ENCODE measurements at places on chromosomes 3 and 15.

DNA sequence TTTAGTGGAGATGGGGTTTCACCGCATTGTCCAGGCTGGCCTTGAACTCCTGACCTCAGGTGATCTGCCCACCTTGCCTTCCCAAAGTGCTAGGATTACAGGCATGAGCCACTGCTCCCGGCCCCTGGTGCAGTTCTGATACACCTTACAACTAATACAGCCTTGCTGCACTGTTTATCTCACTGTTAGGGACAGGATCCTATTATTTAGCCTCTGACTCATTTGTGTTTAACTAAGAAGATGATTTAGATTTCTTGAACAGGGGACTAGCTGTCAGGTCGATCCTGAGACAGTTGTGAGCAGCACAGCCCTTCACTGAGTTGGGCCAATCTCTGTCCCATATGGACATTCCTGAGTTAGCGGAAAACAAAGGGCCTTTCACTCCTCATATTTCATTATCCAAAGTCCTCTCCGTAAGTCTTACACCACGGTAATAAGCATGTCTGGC lies 19.2 kb downstream of the GYG1 start:
- DNase-seq, result no peak

- DNase-seq, result no peak
Measured at GRCh38 chr3:81816473-81817250, 55.2 kb upstream of the GBE1 start.

- no peak for DNase-seq
Measured at GRCh38 chr3:167884481-167884880, 149.0 kb downstream of the SERPINI1 start.

- no peak for DNase-seq
Measured at GRCh38 chr15:96735632-96736240, 405.2 kb downstream of the NR2F2 start.

DNA sequence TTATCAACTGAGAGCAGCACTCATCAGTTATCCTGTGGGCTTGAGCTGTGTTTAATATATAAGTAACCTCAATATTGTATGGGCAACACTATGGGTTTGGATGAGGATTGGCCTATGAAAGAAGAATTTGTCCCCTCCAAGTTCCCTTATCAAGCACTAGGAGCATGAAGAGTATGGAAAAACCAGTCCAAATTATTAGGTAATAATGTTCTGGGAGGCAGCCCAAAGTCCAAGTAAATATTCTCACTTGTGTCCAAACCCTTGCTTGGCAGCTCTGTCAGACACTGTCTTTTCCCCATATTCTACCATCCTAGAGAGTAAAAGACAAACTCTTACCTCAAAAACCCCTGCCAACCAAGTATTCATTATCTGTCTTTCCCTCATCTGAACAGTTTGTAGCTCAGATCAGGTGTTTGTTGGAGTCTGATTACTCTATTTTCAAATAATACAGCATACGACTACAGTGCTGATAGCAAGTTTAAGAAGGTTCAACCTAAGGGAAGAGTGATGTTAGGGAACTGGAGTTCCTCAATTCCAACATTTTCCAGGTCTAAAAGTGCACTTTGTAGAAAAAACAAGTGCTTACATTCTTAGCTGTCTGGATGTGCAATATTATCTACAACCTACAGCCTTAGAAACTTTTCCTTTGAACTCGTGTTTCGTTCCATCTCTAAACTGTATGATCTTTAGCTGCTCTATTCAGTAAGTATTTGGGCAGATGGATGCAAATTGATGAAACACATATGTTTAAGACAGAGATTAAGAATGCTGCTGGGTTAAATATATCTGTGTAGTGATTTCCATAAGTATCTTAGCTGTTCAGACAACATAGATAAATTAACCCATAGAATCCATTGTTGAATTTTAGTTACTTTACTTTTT lies 89.7 kb upstream of the PHLDB2 start:
- DNase-seq, result no peak

- DNase-seq, result no peak
Measured at GRCh38 chr15:22978691-22979237, 1.4 kb downstream of the CYFIP1 start.

GRCh38 chr3:35708394-35709271 lies 69.3 kb downstream of the ARPP21 start:
- no peak for DNase-seq

DNA sequence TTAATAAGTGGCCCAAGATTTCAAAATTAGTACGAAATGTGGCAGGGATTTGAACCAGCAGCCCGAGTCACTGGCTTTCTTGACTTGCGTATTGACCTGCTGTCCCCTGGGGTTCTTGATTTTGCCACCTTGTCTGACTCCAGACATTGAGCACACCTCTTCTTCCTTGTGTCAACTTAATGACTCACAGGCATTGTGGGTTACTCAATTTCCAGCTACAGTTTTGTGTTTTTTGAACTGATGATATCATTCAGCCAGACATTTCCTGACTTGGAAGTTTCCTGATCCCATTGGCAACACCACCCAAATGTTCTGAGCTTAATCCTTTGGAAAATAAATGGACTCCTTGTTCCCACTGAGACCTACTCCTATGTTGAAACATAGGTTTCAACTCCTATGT lies 64.2 kb downstream of the MOBP start:
- no peak for DNase-seq

DNA sequence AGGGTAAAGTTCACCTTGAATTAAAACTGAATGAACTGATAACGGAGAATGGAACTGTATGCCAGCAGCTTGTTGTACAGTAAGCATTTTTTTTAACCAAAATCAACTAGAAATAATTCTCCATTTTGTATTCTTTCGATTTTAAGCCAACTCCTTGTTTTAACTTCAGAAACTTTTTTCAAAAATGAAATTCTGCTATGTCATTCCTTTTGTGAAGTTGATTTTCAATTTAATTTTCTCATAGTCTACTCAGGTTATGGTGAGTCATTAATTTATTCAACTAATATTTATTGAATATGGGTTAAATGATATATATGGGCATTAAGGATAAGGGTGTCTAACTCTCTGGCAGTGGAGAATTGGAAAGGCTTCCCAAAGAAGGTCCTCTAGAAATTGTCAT lies 53.7 kb downstream of the RASA2 start:
- DNase-seq, result no peak

DNA sequence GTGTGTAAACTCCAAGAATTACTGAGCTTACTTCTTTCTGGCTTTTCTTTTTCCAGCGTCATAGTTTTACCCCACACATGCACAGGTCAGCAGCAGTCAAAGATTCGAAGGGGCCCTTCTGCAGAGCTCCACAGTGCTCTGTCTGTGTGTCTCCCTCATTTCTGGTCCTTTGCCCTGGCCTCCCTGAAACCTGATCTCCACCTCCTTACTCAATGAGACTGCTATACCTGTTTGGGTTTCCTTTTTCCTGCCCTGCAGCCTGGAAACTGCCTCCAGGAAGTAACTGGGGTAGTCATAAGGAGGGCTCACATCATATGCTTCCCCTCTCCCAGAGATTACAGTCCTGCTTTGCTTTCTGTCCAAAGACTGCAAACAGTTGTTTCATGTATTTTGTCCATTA lies 82.8 kb upstream of the TNIK start:
- DNase-seq, result no peak

DNA sequence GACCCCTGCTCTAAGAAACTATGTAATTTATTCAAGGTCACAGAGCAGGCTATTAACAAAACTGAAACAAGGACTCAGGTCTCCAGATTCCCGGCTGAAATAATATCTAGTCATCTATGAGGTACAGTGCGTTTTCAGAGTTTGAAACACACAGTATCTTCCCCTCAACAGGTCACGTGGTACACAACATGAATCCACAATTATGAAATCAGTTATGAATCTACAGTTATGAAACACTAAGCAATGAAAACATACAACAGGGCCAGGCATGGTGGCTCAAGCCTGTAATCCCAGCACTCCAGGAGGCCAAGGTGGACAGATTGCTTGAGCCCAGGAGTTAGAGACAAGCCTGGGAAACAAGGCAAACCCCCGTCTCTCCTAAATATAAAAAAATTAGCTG lies 72.7 kb downstream of the FSIP1 start:
- no peak for DNase-seq

DNA sequence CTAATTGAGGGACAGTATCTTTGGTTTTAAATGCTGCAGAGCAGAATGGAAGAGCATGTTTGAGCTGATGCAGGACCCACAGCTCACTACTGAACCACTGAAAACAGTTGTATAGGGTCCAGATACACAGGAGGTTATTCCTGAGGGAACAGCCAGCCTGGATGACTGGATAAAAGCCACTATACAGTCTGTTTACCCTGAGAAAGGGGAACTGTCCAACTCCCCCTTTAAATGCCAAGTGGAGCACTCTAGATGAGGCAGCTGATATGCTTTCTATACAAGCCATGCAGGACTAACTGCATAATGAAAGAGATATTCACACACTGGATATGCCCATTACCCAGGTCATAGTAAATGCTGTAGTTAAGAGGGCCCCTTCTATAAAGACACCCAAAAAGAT lies 138.6 kb downstream of the IMPG2 start:
- no peak for DNase-seq

- no peak for DNase-seq
Measured at GRCh38 chr15:44130778-44131177, 64.3 kb downstream of the FRMD5 start.

- no peak for DNase-seq
Measured at GRCh38 chr3:122975924-122976293, 51.7 kb downstream of the SEMA5B start.

GRCh38 chr3:49278548-49278947 lies 1.5 kb upstream of the C3orf62 start:
- no peak for DNase-seq

DNA sequence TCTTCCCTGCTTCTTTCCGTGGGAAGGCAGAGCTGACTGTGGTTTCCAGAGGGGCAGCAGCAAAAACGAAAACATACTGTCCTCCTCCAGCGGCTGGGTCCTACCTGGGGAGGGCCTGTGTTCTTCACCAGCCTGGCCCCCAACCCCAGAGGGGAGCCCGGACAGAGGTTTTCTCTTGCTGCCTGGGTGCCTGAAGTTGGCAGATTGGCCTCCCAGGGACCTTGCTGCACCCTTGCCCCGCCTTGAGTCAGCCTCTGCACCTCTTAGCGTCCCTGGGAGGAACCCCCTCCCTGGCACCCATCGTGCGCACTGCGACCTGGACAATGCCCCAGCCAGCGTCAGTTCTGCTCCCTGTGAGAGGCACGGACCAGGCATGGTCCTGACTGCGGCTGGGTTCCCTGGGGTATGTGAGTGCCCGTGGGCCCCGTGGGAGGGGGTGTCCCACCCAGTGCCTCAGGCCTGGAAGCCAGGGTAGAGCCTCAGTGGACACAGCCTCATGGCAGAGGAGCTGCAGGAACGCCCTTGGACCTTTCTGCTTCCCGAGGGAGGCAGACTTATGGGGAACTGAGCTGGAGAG lies 56.8 kb upstream of the PRR23E start:
- no peak for DNase-seq
